ENCODE measurements at places on chromosomes 7 and 10.

DNA sequence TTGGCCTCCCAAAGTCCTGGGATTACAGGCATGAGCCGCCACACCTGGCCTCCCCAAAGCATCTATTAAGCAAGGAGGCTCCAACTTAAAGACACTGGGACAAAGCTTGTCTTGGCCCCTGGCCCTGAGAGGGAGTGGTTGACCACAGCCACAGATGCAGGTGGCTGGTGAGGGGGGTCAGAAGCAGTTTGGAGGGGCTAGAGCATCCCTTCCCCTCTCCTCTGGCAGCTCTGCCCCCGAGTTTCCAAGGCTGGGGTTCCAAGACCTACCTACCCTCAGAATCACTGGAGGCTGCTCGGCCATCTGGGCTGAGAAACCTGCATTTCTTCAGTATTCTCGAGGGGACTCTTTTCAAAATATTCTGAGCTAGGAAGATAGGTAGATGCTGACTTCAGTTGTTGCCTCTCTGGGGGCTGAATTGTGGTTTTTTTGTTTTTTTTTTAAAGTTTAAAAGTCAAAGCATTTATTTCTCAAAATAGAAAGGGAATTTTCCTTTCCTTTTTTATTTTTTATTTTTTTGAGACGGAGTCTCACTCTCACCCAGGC lies 32.6 kb downstream of the DDIT4 start:
- no peak for DNase-seq

DNA sequence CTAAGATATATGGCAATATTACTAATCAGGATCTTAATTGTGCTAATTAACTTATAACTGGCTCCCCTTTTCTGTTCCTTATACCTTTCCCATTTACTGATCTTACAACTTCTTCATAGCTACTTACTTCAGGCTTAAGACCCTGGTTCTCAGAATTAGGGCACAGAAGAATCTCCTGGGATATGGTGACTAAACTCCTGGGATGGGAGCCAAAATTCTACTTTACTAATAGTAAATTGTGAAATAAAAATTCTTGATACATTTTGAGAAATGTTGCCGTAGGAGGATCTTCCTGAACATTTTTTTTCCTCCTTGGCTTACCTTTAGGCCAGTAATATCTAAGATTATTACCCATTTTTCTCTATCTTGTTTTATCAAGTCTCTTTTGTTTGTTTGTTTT lies 309.5 kb downstream of the ATRNL1 start:
- DNase-seq, result peak; percentile 69

GRCh38 chr10:103905441-103905840 lies 12.5 kb downstream of the STN1 start:
- no peak for DNase-seq

- DNase-seq, result no peak
Observed at GRCh38 chr7:139589474-139589873, 66.0 kb downstream of the CLEC2L start.

DNA sequence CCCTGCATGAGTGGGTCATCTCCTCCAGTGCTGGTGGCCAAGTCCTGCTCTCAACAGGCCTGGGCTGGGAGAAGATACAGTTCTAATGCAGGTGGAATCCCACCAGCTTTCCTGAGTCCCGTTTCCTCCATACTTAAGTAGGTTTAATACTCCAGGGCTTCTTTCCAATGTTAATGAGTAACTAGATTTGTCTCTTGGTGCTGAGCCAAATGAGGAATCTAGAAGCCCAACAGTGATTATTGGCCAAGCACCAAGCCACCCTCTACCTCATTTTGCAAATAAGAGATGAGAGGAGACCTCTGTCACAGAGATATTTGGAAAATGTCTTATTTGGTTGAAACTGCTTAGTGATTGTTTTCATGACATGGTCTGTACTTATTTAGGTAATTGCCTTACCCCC lies 37.1 kb downstream of the STARD3NL start:
- DNase-seq, result no peak

GRCh38 chr7:20323595-20323994 lies 7.1 kb upstream of the ITGB8 start:
- DNase-seq, result peak; percentile 38

Data from iris pigment epithelial cell (primary cell).